ENCODE measurements at places on chromosomes 3 and 15. TPM values are rescaled to one million over a fixed set of nuclear protein-coding genes. Genes with fewer than 3 reads are reported as not detected.

DNA sequence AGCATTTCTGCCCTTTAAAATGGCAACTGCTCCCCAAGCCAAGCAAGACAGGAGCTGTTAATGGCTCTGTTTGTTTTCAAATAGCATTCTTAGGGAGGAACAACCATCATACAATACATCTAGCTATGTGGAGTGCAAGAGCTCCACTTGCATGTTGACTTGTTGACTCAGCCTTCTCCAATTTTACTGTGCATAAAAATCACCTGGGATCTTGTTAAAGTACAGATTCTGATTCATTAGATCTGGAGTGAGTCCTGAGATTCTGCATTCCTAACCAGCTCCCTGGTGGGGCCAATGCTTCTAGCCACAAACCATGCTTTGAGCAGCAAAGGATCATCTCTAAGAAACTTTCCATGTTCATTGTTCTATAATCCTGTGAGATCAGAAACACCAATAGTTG is 171.4 kb downstream of the THRB start:
- no peak for DNase-seq

GRCh38 chr3:123809597-123809996 is 74.5 kb downstream of the MYLK start:
- no peak for DNase-seq

- DNase-seq: no peak
These were observed 84.1 kb downstream of the WNT5A start for GRCh38 chr3:55402886-55403609.

DNA sequence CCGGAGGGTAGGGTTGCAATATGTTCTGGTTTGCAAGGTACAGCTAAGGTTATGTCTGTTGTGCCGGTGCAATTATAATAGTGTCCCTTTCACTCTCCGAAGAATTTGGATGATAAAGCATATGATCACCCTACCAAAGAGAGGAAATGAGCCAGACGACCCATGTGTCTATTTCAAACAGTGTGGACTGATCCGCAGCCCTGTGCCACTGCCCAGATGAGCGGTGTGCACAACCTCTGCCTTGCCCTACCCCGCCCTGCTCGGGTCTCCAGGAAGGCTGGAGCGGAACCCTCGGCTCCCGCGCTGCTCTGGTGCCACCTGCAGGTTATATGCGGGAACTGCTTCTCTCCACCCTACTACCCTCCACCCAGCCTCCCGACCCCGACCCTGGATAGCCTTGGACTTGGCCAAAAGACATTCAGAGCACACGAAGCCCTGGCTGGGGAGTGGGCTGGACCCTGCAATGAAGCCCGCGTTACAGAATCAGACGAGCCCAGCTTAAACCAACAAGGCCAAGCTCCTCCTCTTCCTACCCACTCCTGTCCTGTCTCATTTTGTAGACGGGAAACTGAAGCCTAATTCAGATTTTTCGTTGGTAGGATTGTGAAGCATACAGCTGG is 68.4 kb upstream of the CHRNB4 start:
- peak; percentile 70 for DNase-seq

Gene MEIS2
- total RNA-seq: 32.5 TPM

DNA sequence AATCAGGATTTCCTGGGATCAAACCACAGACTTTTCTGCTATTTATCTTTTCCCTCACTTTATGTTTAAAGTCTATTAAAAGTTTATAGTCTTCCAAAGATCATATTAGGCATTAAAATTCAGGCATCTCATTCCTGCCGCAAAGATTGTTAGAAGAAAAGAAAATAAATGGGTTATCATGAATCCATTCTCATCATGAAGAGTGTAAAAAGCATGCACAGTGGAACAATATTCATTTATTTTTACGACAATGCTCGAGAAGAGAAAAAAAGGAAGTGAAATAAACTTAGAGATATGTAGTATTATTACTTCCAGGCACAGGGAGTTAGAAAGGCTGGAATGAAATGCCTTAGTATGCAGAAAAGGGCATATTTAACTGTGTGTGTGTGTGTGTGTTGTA is 213.7 kb upstream of the PLSCR5 start:
- no peak for DNase-seq

- DNase-seq: no peak
These were observed 93.6 kb downstream of the SCN11A start for GRCh38 chr3:38958026-38958720.

DNA sequence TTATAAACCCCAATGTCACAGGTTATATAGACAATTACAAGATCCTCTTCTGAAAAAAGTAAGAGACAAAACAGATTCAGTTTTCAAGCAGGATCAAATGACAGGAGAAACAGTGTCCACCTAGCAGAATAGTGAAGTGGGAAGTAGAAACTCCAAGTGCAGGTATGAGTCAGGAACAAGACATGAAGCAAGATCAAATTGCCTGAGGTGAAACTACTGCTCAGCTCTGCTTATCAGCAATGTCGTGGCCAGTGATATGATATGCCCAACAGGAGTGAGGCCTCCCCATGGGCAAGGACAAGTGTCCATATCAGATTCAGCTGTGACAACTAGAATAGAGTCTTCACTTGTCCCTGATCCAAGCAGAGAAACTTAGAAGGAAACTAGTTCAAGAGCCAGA is 100.0 kb downstream of the ZMAT3 start:
- no peak for DNase-seq

DNA sequence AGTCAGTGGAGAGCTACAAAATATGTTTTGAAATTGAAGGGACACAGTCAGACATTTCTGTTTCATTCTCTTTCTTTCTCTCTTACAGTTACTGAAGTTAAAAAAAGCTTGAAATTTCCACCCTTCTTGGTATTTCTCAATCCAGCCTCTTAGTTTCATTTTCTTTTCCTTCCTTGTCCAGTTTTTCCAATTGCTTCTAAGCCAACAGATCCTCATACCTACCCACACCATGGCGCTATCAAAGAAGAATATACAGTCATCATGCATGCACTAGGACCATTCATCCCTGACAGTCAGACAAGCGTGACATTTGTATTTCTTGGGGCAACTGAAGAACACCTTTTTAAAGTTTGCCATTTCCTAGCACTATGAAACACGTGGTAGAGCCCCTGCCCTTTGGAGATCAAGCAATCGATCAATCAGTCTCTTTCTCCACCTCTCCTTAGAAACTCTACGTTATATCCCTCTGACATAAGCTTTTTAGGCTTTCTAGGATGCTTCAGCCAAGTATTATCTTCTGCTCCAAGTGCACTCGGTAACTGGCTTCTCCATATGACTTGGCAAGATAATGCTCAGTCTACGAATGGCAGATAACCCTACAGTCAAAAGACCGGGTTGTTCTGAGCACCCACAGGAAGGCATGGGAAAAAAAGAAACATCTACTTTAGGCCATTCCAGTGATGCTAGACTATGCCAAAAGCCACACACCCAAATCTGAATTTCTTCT is 65.4 kb downstream of the FBN1 start:
- no peak for DNase-seq

GRCh38 chr3:121517953-121518655 is 27.7 kb downstream of the POLQ start:
- DNase-seq: no peak

GRCh38 chr3:40800343-40800742 is 275.6 kb downstream of the ZNF621 start:
- no peak for DNase-seq

Gene SLC22A13
- total RNA-seq: 0.18 TPM

Gene ATP13A5
- total RNA-seq: not detected

Gene CCR8
- not detected for total RNA-seq

Gene SPTBN5
- 3.6 TPM for total RNA-seq

GRCh38 chr3:67296039-67296892 is 298.2 kb downstream of the KBTBD8 start:
- DNase-seq: no peak

DNA sequence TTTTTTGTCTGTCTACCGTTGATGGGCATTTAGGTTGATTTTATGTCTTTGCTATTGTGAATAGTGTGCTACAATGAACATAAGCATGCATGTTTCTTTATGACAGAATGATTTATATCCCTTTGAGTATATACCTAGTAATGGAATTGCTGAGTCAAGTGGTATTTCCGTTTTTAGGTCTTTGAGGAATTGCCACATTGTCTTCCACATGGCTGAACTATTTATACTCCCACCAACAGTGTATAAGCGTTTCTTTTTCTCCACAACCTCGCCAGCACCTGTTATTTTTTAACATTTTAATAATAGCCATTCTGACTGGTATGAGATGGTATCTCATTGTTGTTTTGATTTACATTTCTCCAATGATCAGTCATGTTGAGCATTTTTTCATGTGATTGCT is 89.6 kb upstream of the GALNT15 start:
- DNase-seq: no peak

GRCh38 chr3:142118911-142119310 is 30.4 kb downstream of the TFDP2 start:
- DNase-seq: no peak

GRCh38 chr3:155664925-155665695 is 79.8 kb downstream of the PLCH1 start:
- peak; percentile 67 for DNase-seq

GRCh38 chr15:96361309-96362010 is 31.0 kb downstream of the NR2F2 start:
- no peak for DNase-seq

DNA sequence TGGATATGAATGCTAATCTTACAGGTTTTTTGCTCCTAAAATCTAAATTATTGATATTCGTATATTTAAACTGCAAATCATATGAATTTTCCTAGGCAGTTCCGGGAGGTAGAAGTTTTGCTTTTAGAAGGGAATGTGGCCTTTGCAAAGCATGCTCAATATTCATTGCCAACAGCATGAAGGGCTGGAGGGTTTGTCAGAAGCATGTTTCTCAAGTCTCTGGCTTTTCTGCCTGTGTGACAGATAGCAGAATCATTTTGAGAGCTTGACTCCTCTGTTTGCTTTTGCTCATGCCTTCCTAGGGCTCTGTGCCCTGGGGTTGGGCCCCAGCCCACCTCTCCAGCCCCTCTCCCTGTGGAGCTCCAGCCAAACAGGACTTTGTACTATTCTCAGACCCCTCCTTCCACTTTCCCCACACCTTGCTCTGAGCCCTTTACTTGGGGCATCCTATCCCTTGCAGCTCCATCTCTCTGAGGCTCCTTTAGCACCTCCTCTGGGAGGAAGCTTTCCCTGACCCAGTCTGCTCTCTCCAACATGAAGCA is 91.3 kb downstream of the ARNT2 start:
- no peak for DNase-seq

GRCh38 chr3:21372316-21372715 is 378.7 kb downstream of the ZNF385D start:
- no peak for DNase-seq

GRCh38 chr3:42043099-42043813 is 47.9 kb upstream of the TRAK1 start:
- DNase-seq: peak; percentile 73

DNA sequence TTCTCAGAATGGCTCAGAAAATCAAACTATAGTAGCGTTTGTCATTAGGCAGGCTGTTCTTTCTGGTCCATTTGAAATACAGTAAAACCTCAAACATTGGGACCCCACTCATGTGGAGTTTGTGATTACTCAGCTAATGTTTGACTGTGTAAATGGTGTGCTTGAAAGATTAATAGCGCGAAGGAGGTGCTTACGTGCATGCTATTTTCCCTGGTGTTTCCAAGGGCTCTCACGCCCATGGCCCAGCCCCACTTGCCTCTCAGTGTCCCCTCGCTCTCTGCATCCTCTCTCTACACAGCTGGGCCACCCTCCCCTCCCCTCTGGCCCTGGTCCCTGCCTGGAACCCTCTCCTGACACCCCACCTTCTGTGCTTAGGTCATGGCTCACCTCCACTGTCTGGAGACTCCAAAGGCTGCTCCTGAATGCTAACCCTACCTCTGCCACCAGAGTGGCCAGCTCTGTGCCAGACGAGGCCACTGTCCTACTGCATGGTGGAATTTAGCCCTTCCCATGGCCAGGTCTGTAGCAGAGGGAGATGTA is 194.2 kb downstream of the PLCL2 start:
- DNase-seq: no peak

Gene NME9
- 0.35 TPM for total RNA-seq

DNA sequence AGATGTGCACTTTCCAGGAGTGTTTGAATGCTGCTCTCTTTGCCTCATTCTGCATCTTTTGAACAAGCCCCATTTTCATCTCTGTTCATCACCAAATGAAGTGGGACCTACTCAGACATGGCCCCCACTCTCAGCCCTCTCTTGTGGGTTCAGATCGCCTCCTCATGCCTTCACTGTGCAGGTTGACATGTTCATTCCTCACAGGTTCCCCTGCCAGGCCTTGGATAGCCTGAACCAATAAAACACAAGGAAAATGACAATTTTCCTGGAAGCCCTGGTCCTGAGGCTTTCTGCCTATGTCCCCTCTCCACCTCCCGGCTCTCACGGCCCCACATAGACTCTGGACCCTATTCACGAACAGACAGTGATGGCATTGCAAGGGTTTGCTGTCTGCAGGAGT is 17.7 kb downstream of the KLF15 start:
- no peak for DNase-seq

DNA sequence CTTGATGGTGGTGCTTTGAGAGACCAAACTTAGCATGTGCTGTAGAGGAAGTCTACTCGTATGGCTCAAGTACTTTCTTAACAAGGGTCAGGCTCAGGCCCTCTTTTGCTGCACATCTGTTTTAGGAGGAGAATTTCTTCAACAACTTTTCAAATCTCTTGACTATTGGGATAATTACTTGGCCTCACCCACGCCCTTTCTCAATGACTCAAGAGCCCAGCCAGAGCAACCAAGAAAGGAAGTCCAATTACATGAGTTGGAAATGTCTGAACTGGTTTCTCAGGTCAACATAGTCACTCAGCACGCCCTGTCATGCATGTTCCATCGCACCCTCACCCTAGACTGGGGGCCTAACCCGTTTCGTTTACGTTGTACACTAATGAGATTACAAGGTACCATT is 44.8 kb upstream of the UMPS start:
- DNase-seq: no peak

- DNase-seq: no peak
These were observed 186.5 kb downstream of the FOXP1 start for GRCh38 chr3:71397046-71397445.

GRCh38 chr15:70198441-70199123 is 100.9 kb upstream of the TLE3 start:
- no peak for DNase-seq

Gene COL8A1
- total RNA-seq: 28.9 TPM

GRCh38 chr15:40825661-40826422 is 2.7 kb downstream of the PPP1R14D start:
- DNase-seq: no peak

DNA sequence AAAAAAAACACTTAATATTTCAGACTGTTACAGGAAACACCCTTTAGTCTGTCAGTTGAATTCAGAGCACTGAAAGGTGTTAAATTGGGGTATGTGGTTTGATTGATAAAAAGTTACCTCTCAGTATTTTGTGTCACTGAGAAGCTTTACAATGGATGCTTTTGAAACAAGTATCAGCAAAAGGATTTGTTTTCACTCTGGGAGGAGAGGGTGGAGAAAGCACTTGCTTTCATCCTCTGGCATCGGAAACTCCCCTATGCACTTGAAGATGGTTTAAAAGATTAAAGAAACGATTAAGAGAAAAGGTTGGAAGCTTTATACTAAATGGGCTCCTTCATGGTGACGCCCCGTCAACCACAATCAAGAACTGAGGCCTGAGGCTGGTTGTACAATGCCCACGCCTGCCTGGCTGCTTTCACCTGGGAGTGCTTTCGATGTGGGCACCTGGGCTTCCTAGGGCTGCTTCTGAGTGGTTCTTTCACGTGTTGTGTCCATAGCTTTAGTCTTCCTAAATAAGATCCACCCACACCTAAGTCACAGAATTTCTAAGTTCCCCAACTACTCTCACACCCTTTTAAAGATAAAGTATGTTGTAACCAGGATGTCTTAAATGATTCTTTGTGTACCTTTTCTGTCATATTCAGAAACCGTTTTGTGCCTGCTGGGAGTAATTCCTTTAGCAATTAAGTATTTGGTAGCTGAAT is 17.9 kb downstream of the TMEM43 start:
- peak; percentile 22 for DNase-seq
